ENCODE measurements at places on chromosomes 1 and 21. TPM values are rescaled to one million over a fixed set of nuclear protein-coding genes. Genes with fewer than 3 reads are reported as not detected.

The PIGR gene
- under 0.01 TPM for total RNA-seq

The OR10J4 gene
- total RNA-seq: not detected

The MAP3K7CL gene
- 8.1 TPM for total RNA-seq

The TMEM54 gene
- 109 TPM for total RNA-seq

The PLA2G2D gene
- not detected for total RNA-seq

The RBM8A gene
- 54.4 TPM for total RNA-seq

The RHEX gene
- 1.3 TPM for total RNA-seq

The FAM151A gene
- not detected for total RNA-seq

The TMPRSS3 gene
- total RNA-seq: not detected

The NBPF11 gene
- 2.0 TPM for total RNA-seq

The GNPAT gene
- total RNA-seq: 30.9 TPM

The DTL gene
- 19.4 TPM for total RNA-seq

The CASQ2 gene
- not detected for total RNA-seq

The CRYAA gene
- total RNA-seq: not detected

The KCNJ9 gene
- not detected for total RNA-seq

The RGS4 gene
- total RNA-seq: 272 TPM

The DNMT3L gene
- total RNA-seq: not detected

The KIF21B gene
- 3.0 TPM for total RNA-seq

The IRF6 gene
- total RNA-seq: 3.1 TPM

The PRRX1 gene
- 7.0 TPM for total RNA-seq

The L1TD1 gene
- under 0.01 TPM for total RNA-seq

The BTBD19 gene
- 3.4 TPM for total RNA-seq

The ATXN7L2 gene
- 4.4 TPM for total RNA-seq

The TTC39A gene
- total RNA-seq: 20.8 TPM

The FMOD gene
- 0.25 TPM for total RNA-seq

Measured in mesangial cell (primary cell).